ENCODE measurements at places on chromosomes 7 and 10. TPM values are rescaled to one million over a fixed set of nuclear protein-coding genes. Genes with fewer than 3 reads are reported as not detected.

DNA sequence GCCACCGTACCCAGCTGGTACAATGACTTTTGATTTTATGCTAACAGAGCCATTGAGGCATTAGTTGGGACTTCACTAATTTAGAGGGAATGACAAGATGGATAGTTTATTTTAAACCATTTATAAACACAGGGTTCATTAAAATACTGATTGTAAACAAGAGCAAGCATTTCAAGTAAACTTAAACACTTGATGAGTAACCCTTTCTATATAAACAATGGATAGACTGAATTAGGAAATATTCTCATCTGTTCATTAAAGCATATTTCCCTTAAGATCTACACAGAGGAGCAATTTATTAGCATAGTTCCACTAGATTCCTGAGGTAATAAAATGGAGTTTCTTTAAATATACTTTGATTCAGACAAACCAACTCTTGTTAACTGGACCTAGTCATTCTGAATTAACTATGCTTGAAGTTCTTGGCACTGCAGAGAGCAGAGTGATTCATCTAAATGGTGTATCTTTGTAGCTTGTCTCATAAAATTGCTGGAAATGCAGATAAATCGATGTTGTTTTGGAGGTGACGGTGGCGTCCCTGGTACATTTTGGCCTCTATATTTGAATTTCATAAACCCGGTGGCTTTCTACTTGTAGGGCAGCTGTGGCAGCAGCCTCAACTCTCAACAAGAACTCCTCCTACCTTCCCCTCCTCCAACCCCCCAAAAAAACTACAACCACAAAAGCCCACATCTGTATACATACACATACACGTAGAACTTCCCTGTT lies 15.4 kb upstream of the VDAC2 start:
- DNase-seq = no peak

MYO1G gene
- total RNA-seq = 8.8 TPM

GRCh38 chr7:65454469-65454868 lies 80.8 kb downstream of the ZNF92 start:
- DNase-seq = no peak

DNA sequence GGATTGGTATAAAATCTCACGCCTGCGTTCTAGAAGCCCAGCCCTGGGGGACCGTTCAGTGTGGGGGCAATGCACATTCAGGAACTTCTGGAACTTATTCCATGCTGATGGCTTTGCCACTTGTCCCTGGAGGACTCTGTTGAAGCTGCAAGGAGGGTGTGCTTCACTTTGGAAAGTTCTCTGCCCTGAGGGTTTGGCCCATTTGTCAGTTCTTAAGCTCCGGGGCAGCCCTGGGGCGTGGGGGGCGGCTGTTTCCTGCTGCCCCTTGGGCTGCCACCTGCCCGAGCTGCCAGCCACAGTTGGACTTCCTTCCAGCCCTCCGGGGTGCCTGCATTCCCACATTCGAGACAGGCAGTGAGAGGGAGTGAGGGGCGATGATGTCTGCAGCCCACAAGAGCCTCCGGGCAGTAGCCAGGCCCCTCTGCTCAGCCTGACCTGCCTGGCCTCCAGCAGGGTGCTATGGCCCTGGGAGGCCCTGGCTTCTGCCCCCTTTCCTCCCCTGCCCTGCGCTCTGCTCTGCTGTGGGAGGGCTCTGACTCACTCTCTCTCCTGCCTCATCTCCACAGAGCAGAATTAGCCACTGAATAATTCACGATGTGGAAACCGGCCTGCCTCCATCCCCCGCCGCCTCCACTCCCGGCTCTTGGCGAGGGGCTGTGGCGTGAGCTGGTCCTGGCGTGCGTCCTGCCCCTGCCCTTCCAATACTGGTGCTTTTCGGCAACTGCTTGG lies 1.9 kb downstream of the TTYH3 start:
- DNase-seq = no peak

FGFBP3 gene
- 6.0 TPM for total RNA-seq

CDHR1 gene
- total RNA-seq = 2.0 TPM

DNA sequence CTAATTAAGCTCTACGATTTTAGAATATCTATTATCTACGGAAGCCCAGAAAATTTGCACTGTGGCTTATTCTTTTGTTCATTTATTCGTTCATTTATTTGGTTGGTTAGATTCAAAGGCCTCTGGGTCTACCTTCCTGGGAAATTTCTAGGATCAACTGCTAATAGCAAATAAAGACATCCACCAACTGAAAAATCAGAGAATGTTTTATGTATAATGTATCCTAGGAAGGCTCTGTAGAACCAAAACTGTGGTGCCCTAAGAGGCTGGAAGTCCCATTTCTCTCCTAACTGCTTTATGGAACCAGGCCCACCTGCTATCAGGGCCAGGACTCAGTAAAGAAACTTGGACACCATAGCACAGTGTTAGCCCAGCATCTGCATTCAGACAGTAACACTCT lies 923.4 kb upstream of the AUTS2 start:
- DNase-seq = no peak

ASB10 gene
- not detected for total RNA-seq

FGL2 gene
- 269 TPM for total RNA-seq

GRCh38 chr10:32377458-32378259 lies 30.7 kb upstream of the EPC1 start:
- no peak for DNase-seq

DNA sequence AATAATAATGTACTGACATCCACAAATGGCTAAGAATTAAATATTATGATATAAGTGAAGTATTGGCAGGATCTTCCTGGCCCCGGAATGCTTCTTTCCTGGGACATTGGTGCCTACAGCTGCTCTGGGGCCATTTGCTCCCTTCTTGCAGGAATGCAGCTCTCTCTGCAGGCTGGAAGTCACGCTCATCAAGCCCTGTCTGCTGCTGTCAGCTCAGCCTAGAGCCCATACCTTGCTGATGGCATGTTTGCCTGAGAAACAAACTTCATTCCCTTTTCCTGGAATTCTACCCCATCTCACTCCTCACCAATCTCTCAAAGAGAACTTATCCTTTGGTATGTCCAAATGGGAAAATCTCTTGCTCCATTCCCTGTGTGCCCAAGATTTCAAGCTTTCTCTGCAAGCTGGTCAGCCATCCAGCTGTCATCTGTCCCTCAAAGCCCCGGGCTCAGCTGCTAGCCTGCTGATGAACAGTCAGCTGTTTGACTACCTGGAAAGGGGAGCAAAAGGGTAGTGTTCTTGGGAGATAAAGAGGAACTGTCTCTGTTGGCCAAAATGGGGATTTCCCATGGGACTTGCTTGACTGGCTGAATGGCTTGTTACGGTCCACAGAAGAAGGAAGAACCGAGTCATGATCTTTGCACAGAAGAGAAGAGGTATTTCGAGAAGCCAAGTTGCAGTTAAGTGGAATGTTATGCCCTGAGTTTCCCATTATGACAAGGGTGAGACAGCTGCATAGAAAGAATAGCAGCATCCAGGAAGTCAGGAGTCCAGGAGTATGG lies 12.0 kb upstream of the RASSF4 start:
- DNase-seq = no peak

DNA sequence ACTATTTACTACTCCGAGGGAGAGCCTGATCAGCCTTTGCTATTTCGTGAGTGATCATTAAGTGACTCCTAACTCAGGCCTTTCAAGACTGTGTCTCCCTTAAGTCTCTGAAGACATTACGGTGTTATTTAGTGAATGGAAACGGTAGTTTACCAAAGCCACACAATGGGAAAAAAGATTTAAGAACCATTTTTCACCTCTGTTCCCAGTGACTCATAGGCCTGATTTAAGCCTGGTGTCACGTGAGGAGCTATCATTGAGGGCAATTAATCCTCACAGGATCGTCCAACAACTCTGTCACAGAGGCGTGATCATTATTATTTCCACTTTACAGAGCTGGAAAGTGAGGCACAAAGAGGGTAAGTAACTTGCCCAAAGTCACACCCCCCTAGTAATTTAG lies 20.3 kb downstream of the C10orf90 start:
- no peak for DNase-seq

DNA sequence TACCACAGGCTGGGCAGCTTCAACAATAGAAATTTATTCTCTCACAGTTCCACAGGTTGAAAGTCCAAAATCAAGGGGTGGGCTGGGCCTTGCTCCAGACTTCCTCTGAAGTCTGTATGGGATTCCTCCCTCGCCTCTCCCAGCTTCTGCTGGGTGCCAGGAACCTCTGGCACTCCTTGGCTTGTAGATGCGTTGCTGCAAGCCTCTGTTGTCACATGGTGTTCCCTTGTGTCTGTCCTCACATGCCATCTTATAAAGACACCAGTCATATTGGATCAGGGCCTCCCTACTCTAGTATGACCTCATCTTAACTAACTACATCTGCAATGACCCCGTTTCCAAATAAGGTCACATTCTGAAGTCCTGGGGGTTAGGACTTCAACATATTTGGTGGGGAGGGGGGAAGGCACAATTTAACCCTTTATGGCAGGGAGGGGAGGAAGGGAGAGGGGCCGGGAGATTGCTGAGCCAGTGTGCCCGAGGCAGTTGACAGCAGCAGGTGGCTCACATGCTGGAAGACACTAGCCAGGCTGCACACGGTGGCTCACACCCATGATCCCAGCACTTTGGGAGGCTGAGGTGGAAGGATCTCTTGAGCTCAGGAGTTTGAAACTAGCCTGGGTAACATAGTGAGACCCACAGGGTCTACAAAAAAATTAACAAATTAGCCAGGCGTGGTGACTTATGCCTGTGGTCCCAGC lies 18.8 kb downstream of the ZNF282 start:
- DNase-seq = no peak

DNA sequence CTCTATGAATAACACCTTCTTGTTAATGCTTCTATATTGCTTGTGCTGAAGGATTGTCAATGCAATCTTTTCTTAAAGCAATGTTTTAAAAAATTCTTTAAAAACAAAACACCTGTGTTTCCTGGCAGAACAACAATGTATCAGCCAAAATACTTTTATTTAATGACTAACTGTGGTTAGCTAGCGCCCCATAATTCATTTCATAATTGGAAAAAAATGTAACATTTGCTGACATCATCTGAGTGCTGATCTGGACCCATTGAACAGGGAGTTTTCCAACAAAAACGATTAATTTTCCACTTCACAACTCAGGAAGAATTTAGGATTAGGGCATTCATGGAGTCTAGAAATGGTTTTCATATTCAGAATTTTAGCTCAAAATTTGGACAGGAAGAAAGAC lies 137.6 kb upstream of the CDK6 start:
- DNase-seq = no peak

- peak; percentile 6 for DNase-seq
These were observed 207.0 kb upstream of the PPP2R2D start for GRCh38 chr10:131693766-131694165.

Data from sciatic nerve (tissue), 2 donors.